ENCODE measurements at places on chromosomes 16 and 17.

DNA sequence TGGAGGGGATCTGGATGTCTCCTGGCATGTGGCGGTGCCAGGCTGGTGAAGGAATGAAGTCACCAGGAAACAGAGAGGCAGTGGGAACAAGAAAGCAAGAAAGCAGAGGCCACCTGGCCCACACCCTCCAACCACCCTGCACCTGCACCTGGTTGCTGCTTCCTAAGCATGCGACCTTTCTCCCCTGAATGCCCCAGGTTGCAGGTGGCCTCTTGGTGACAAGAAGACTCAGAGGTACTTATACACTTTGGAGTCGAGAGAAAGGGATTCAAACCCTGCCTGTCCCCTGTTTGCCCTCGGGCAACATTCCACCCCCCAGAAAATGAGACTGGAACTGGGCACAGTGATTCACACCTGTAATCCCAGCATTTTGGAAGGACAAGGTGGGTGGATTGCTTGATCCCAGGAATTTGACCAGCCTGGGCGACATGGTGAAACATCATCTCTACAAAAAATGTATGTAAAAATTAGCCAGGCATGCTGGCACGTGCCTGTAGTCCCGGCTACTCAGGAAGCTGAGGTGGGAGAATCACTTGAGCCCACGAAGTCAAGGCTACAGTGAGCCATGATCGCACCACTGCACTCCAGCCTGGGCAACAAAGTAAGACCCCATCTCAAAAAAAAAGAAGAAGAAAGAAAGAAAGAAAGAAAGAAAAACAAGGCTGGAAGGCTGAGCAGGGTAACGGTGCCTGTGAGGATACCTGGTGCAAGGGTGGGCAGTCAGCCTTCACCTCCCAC, 34.6 kb upstream of the TNRC6C start:
- DNase-seq: no peak

DNA sequence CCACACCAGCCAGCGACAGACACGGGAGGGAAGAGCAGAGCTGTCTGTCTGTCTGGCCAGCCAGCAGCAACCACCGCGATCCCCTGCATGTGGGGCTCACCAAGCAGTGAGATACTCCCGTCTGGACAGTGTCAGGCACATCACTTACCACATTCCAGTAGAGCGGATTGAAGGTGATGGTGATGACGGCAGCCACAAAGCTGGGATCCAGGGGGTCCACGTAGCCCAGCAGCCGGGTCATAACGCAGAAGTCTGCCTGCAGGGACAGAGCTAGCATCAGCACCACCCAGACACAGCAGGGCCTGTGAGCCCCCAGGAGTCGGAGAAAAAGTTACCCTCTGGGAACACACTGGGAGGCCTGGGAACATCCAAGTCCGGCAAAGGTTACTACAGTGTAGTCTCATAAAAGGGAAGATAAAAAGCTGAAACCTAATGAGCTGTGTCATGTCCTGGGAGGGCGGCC, 14.7 kb downstream of the PEMT start:
- no peak for DNase-seq

- DNase-seq: no peak
These were observed 276.8 kb downstream of the SEC14L1 start for GRCh38 chr17:77417575-77417974.

DNA sequence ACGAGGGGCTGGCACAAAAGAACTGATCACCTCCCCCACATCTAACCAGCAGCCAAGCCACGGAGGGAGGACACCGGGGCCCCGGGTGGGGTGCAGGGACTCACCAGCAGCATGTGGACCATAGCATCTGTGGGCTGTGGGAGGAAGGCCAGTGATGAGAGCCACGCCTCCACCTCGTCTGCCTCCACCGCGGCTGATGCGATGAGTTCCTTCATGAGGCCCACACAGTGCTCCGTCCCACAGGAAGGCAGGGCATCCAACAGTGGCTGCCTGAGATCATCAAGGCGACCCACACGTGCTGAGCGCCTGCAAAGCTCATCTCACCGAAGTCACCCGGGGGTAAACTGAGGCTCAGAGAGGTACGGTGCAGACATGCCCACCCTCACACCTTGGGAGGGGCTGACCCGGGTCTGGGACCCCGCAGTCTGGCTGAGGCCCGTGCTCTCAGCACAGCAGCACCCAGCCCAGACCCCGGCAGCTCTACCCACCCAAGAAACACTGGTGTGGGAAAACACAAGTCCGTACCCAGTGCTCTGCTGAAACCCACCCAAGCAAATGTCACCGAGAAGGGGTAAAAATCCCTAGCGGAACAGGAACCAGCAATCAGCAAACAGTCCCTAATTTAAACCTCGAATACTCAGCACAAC, 85.9 kb downstream of the LITAF start:
- no peak for DNase-seq

DNA sequence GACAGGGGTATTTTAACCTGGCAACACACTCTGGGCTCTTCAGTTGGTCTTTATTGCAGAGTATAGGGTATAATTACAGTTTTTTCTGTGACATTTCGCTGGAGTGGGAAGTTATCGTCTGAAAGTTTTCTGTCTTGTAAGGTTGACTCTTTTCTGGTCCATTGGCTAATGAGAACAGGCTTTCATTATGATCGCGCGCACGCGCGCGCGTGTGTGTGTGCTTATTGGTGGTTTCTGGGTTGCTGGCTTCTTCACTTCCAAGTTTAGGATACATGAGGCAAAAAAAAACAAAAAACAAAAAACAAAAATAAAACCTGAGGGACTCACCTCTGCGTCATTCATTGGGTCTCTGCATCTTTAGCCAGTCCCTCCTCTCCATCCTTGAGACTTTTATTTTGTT, 68.7 kb upstream of the MYOCD start:
- no peak for DNase-seq

GRCh38 chr17:59757470-59757869, 50.0 kb downstream of the VMP1 start:
- no peak for DNase-seq

DNA sequence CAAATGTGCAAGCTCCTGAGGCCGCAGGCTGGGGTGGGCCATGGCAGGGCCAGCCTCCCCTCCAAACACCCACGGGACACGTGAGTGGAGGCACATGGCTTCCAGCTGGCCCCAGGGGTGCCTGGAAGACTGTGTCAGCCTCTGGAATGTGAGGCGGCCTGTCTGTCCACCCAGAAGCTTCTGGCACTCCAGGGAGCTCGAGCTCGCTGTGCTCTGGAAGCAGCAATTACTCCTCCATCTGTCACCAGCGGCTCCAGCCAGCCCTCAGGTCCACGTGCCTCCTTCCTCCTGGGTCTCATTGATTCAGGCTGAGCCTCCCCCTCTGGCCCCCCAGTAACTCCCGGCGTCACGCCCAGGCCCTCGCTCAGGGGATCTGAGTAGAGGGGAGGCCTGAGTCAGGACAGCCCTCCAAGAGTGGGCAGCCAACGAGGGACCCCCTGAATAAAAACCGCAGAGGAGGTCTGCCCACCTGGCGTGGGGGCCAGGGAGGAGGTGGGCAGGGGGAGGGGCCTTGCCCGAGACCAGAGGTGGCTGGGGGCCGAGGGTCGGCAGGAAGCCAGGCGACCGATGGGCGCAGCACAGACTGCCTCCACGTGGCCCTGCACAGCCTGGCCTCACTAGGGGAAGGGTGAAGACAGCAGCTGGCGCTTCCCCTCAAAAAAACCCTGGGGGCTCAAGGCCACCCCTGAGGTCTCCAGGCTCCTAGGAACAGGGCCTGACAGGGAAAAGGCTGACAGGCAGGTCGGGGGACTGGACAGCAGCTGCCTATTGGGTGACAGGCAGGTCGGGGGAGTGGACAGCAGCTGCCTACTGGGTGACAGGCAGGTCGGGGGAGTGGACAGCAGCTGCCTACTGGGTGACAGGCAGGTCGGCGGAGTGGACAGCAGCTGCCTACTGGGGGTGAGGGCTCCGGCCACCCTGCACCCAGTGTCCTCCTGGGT, 11.9 kb downstream of the PIEZO1 start:
- no peak for DNase-seq
